Endodermal cell (in vitro differentiated cells): ENCODE measurements at places on chromosomes 13 and 19.

DNA sequence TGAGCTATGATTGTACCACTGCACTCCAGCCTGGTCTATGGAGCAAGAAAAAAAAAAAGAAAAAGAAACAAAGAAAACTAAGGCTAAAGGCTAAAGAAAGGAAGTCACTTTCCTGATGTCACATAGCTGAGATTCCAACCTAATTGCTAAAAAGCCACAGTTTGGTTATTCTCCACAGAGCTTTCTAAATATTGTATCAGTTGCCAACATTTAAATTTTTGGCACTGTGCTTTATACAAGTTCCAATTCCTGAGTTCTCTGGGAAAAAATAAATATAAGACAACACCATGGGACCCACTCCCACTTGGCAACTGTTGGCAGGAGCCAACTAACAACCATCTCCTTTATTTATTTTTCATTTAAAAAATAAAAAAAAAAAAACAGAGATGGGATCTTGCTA lies 11.2 kb upstream of the LYPD3 start:
- no peak for DNase-seq

GRCh38 chr13:100646030-100646673 lies 28.4 kb downstream of the TMTC4 start:
- DNase-seq: peak; percentile 78

GRCh38 chr19:43754253-43754502 lies 584 bp downstream of the SMG9 start:
- no peak for DNase-seq

DNA sequence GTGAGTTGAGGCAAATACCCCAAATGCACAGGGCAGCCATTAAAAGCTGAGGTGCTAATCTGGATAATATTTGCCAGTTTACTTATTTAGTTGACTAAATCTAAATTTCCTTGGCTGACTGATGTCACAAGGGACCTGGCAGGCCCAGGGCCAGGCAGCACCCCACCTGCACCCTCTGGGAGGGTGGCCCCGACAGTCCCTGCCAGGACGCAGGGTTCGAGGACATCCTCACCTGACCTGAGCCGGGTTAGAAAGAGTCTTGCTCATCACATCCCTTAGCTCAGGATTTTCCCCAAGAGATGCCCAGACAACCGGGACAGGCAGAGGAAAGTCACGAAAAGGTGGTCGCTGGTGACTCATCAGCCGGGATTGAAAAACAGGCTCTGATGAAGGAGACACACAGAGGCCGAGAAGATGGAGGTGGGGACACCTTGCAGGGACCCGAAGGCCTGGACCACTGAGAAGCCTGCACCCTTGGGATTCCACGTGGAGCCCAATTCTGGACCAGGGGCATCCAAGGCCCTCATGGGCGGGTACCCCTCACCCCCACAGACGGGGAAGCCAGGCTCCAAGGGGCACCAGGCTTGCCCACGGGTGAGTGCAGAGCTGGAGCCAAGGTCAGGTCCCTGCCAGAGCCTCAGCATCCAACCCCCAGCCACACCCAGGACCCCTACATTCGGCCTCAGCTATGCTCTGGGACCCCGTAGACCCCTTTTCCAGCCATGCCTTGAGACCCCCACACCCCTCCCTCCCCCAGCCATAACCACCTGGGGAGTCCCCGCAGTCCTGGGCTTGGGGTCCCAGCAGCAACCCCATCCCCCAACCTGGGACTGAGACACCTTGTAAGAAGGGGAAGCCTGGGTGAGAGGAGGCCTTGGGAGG lies 103.2 kb downstream of the SOX1 start:
- peak; percentile 29 for DNase-seq
